Upper lobe of right lung (tissue), 1 donor: ENCODE measurements at places on chromosomes 2 and 18. TPM values are rescaled to one million over a fixed set of nuclear protein-coding genes. Genes with fewer than 3 reads are reported as not detected.

DNA sequence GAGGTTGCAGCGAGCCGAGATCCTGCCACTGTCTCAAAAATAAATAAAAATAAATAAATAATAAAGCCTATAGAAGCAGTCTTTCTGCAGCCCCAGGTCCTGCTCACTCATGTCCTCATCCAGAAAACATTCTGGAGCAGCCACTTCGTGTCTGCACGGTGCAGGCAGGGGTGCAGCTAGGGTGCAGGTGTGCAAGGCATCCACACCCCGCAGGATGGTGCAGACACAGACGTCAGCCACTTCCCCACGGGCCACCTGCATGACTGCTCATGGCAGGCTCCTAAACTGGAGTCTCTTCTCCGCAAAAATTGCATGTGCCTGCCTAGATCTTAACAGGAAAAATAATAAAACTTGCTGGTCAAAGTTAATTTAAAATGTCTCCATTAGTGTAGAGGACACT is 80.2 kb upstream of the SNTG2 start:
- H3K36me3 ChIP-seq, result no peaks in the 10 kb centered on the region
- H3K27me3 ChIP-seq, result peaks cover 24% of the 10 kb centered on the region
- H3K4me1 ChIP-seq, result no peaks in the 10 kb centered on the region
- no peak overlapping the region for H3K27ac ChIP-seq
- no peak overlapping the region for H3K4me3 ChIP-seq

DNA sequence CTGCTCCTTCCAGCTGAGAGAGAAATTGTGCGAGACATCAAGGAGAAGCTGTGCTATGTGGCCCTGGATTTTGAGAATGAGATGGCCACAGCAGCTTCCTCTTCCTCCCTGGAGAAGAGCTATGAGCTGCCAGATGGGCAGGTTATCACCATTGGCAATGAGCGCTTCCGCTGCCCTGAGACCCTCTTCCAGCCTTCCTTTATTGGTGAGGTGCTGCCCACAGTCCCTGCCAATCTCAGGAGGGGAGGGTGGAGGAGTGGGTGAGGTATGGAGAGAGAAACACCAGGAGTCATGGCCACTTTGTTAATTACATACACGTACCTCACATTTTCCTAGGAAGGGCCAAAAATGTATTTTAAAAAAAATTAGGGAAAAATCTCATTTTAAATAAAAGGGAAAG is 12.0 kb upstream of the DGUOK start:
- DNase-seq, result no peak
- no peaks in the 10 kb centered on the region for H3K4me1 ChIP-seq
- H3K36me3 ChIP-seq, result no peaks in the 10 kb centered on the region

DNA sequence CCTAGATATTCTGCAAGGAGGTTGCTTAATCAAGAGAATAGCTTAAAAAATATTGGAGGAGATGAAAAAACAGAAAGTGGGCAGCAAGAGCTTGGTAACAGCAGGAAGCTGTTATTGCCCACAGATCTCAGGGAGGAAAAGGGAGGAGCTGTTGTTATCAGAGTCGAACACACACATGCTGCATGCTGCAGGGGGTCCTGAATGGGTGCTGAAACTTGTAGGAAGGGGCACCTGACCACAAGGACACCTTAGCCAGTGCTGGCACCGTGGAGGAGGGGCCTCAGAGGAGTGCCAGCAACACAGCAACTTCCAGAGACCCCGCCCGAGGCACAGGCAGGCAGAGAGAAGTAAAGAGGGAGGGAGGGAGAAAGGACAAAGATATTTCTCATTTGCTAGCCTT is 332.9 kb downstream of the SOCS6 start:
- DNase-seq, result no peak
- H3K27me3 ChIP-seq, result no peaks in the 10 kb centered on the region
- H3K4me1 ChIP-seq, result no peaks in the 10 kb centered on the region
- no peak overlapping the region for H3K27ac ChIP-seq
- H3K4me3 ChIP-seq, result no peak overlapping the region
- H3K36me3 ChIP-seq, result no peaks in the 10 kb centered on the region

The LHCGR gene
- not detected for total RNA-seq
